Mesangial cell (primary cell): ENCODE measurements at places on chromosomes 13 and 19. TPM values are rescaled to one million over a fixed set of nuclear protein-coding genes. Genes with fewer than 3 reads are reported as not detected.

Gene ZNF578
- total RNA-seq: 0.16 and 1.4 TPM in 2 replicates

Gene TUBA3C
- total RNA-seq: not detected in 2 replicates

Gene REX1BD
- total RNA-seq: 79.2 and 122 TPM in 2 replicates

Gene COLGALT1
- total RNA-seq: 138 and 180 TPM in 2 replicates

Gene CCDC70
- not detected in 2 replicates for total RNA-seq

Gene SPTBN4
- 0.38 and 0.49 TPM in 2 replicates for total RNA-seq

Gene LRFN3
- total RNA-seq: 10.4 and 19.8 TPM in 2 replicates

Gene GSX1
- total RNA-seq: not detected in 2 replicates

Gene PNMA8C
- 0.13 TPM in 1 of 2 replicates, not detected in the other for total RNA-seq

Gene NKPD1
- under 0.01 and 0.25 TPM in 2 replicates for total RNA-seq

Gene CNN1
- total RNA-seq: 54.9 and 84.6 TPM in 2 replicates

Gene ZNF575
- 0.16 and 0.76 TPM in 2 replicates for total RNA-seq

Gene GJA3
- total RNA-seq: 0.49 and 0.51 TPM in 2 replicates

Gene PRTN3
- total RNA-seq: not detected in 2 replicates

Gene PGPEP1
- total RNA-seq: 2.9 and 16.4 TPM in 2 replicates

Gene KANK2
- total RNA-seq: 132 and 258 TPM in 2 replicates

Gene TEAD2
- total RNA-seq: 56.5 and 59.7 TPM in 2 replicates

Gene APOC4
- not detected in 2 replicates for total RNA-seq

Gene HSH2D
- not detected in 2 replicates for total RNA-seq

Gene ZNF570
- total RNA-seq: 1.3 and 6.0 TPM in 2 replicates

Gene EBI3
- total RNA-seq: 2.3 and 4.4 TPM in 2 replicates

Gene IRGC
- total RNA-seq: not detected in 2 replicates

Gene ZNF428
- total RNA-seq: 45.3 and 73.3 TPM in 2 replicates

Gene SHISA7
- under 0.01 TPM in 1 of 2 replicates, not detected in the other for total RNA-seq

Gene ASPDH
- not detected in 2 replicates for total RNA-seq

Gene TDRD12
- not detected in 2 replicates for total RNA-seq

Gene SLITRK1
- total RNA-seq: not detected in 2 replicates

Gene NTN5
- 0.51 TPM in 1 of 2 replicates, not detected in the other for total RNA-seq

Gene FCAR
- not detected in 2 replicates for total RNA-seq

Gene MBD3L3
- not detected in 2 replicates for total RNA-seq

Gene NPAS1
- 0.16 and 1.0 TPM in 2 replicates for total RNA-seq

Gene DUS3L
- total RNA-seq: 27.1 and 34.7 TPM in 2 replicates

Gene SACS
- total RNA-seq: 44.1 and 82.5 TPM in 2 replicates

Gene EDDM13
- not detected in 2 replicates for total RNA-seq

Gene COX7A1
- 0.76 and 1.6 TPM in 2 replicates for total RNA-seq

Gene OR10H3
- not detected in 2 replicates for total RNA-seq

Gene OR7D2
- 0.51 TPM in 1 of 2 replicates, not detected in the other for total RNA-seq

Gene TTYH1
- not detected in 2 replicates for total RNA-seq

Gene LILRB4
- total RNA-seq: not detected in 2 replicates

Gene HSPB6
- 2.3 and 6.8 TPM in 2 replicates for total RNA-seq

Gene ELSPBP1
- not detected in 2 replicates for total RNA-seq

Gene NALCN
- 1.3 and 5.3 TPM in 2 replicates for total RNA-seq

Gene CPB2
- not detected in 2 replicates for total RNA-seq

Gene PTPRS
- 59.3 and 196 TPM in 2 replicates for total RNA-seq
